IPS DF 6.9 (cell line): ENCODE measurements at places on chromosomes 12 and 14.

DNA sequence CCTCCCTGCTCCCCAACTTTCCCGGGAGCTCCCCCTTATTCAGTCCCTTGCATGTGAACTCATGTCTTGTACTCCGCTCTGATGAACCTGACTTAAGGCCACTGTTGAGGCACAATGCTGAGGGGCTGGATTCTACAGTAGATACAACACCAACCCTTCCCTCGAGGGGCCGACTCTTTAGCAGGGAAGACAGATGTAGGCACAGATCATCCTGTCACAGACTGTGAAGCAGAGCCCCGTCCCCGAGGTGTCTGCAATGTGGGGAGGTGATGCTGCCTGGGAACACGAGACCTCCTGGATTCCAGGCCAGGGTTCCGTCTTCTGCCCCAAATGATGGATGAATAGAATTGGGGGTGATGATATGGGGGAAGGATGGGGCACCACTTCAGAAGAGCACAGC, 175.1 kb downstream of the CHST11 start:
- no peak for DNase-seq

DNA sequence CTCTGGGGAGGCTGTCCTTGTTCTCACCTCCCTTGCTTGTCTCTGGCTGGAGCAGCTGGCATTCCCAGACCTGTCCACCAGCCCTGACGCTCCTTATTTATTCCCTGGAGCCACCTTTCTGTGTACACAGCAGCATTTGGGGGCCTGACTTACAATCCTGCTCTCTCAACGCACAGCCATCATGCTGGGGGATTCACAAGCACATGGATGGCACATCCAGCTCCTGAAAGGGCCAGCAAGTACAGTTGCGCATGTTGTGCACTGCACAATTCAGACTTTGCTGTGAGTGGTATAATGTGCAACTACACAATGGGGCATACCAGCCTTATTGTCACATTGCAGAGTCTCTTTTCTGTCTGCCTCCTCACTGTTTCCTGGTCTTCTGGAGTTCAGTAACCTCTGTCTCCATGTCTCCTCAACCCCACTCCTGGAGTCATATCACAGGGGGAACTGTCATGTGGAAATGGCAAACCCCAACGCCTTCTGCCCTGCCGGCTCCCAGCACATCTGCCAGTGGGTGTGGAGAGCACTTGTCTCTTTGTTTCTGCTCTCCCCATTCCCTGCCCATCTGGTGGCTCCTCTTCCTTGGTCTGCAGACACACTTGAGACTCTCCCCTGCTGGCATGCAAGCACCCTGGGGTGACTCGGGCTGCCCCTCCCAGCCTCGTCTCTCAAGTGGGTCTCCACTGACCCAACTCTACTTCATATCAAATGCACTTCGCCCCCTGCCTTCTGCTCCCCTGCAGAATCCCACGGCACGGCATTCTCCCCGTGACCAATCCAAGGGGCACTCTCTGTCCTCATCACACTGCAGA, 41.2 kb upstream of the MEG3 start:
- DNase-seq = no peak

- peak; percentile 43 for DNase-seq
These were observed 104.9 kb downstream of the ZC3H14 start for GRCh38 chr14:88667555-88668273.

DNA sequence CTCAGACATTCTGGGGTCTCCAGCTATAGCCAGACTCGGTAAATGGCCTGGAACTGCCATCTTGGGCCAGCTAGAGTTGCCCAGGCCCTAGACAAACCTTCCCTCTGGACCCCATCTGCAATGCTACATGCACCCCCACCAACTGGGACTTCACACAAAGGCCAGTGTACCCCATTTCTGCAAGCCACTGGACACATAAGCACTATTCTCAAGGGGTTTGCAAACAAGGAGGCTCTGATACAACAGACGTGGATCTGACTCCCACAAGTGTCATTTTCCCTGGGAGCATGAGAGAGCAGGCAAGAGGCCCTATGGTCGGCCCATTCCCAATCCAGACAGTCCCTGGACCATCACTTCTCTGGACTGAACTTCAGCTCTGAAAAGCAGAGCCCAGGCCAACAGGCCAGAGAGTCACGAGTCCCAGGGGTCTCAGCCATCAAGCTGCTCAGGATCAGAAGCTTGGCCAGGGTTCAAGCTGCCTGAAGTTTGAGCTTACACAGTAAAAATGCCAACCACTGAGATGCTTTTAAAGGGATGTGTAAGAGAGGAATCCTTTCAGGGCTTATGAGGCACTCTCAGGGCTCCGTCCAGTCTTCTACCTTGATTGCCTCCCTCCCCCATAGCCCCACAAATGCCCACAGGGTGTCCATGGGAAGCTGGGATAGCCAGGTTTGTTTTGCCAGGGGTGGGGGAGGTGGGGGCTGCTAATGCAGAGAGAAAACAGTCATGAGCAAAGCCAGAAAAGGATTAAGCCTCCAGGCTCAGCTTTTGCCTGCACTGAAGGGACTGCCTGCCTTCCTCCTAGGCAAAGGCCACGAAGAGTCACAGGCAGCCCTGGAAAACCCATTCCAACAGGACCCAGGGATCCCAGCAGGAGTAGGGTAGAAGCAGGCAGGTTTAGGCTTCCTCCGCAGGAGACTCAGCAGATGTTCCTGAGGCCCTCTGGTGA, 31.7 kb upstream of the PNMA1 start:
- no peak for DNase-seq
